ENCODE measurements at places on chromosomes 6 and 20.

DNA sequence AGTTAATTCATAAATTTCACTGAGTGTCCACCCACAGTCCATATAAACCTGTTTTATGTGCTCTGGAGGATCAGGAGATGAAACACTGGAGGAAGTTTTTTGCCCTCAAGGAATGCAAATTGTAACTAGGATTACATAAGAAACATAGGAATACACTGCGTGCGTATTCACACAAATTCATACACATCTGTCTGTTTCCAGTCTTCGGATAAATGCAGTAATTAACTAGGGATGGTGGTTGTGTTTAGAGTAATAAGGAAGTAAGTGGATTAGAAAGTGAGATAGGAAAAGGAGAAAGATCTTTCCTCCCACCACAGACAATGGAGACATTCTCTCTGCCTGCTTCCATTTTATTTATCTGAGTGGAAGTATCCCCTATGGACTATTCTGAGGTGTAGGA, 35.7 kb upstream of the POPDC3 start:
- DNase-seq = no peak

GRCh38 chr20:37907330-37907676, 4.4 kb downstream of the VSTM2L start:
- DNase-seq = no peak

- DNase-seq = peak; percentile 46
Observed at GRCh38 chr6:16129623-16130401, 926 bp downstream of the MYLIP start.

DNA sequence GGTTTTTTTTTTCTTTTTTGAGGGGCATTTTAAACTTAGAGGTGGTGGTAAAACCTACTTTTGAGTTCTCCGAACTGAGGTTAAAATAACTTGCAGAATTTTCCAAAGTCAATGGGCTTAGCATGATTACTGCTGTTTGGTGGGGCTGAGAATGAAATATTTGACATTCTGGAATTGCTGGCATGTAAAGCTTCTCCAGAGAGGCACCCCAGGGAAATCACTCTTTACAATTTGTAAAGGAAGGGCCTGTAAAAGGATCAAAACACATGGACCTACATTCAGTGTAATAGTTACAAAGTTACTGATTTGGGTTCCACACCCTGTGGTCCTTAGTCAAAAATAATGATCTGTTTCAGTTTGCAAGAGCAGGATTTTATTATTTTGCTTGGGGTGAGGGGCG, 5.5 kb downstream of the FAM217B start:
- no peak for DNase-seq

GRCh38 chr6:157265635-157266034, 57.7 kb downstream of the TMEM242 start:
- no peak for DNase-seq

DNA sequence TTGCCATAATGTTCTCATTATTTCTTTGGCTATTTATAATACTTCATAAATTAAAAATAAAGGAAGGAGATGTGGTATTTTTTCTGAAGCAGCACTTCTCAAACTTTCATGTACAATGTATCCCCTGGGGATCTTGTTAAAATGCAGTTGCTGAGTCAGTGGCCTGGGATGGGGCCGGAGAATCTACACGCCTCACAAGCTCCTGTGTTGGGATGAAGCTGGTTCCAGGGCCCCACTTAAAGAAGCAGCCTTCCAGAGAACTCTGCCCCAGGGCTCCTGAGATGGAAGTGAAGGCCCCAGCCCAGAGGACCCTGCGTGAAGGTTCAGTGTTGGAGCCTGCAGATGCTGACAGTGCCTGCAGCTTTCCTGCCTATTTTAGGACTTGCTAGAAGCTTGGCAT, 40.1 kb upstream of the SLC23A2 start:
- no peak for DNase-seq

DNA sequence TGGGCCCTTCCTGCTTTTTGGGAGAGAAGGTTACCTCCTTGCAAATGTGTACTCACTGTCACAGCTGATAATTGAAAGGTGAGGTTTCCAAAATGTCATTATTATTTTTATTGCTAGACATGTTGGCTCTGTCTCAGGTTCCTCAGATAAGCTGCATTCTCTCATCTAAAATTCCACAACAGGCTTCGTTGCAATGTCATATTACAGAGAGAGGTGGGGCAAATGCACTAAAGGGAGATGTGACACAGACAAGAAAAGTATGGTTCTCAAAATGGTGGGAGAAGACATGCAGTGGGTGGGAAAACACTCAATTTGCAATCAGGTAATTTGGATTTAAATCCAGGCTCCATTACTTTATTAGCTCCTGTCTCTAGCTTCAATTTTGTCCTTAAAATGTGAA, 256.4 kb upstream of the POU3F2 start:
- DNase-seq = no peak

DNA sequence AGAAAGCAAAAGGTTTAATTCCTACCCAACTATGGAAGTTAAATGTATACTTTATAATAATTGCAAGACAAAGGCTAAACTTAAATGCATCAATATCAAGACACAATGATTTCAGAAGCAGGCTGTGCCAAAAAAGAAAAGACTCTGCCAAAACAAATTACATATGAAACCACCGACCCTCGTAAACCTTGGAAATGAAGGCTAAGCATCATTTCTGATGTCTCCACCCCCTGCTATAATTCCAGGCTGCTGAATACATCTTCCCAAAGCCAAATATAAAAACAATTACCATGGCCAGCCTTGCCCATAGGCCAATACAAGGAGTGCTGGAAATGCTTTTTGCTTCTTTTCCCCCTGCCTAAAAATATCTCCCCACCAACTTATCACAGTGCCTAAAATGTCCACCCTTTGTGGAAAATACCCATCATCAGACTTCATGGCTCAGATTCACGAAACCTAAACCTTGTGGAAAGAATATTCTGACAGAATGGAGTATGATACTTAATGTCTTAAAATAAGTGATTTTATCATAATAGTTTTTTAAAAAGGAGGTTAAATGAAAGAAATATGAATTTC, 37.4 kb downstream of the RCAN2 start:
- no peak for DNase-seq

GRCh38 chr6:88922775-88923548, 40.5 kb downstream of the RNGTT start:
- no peak for DNase-seq

GRCh38 chr6:157982563-157983405, 1.1 kb downstream of the SYNJ2 start:
- DNase-seq = no peak

DNA sequence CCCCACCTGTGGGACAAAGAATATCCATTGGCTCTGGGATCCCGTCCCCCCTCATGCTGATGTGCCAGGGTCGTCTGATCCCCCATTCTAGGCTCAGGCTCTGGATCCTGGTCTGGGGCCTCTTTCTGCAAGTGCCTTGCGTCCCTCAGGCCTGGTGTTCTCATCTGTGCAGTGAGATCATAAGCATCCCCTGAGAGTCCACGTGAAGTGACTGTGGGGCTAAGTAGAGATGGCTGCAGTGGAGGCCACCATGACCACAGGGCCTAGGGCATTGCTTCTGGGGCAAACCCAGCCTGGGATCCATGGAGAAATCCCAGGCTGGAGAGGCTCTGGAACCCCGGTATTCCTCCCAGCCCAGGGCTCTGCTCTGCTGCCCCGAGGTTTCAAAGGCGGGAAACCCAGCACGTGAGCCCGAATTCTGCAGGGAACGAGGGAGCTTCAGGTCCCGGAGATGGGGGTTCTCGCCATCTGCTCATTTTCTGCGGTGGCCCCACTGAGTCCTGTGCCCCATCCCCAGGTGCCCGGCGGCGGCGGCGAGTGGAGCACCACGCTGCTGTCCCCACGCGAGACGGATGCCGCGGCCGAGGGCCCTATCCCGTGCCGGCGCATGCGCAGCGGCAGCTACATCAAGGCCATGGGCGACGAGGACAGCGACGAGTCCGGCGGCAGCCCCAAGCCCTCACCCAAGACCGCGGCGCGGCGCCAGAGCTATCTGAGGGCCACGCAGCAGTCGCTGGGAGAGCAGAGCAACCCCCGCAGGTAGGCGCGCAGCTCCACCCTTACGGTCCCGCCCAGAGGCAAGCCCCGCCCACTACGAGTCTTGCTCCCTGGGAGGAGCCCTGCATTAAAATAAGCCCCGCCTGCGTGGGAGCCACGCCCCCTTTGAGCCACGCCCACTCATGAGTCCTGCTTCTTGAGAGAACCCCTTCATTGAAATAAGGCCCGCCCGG, 105.5 kb upstream of the MYL9 start:
- DNase-seq = peak; percentile 83

GRCh38 chr20:34375977-34376430, 12.9 kb downstream of the ITCH start:
- DNase-seq = no peak

- no peak for DNase-seq
Observed at GRCh38 chr20:23074052-23074451, 12.1 kb downstream of the CD93 start.

GRCh38 chr6:18388271-18388670, 1.1 kb downstream of the RNF144B start:
- no peak for DNase-seq

DNA sequence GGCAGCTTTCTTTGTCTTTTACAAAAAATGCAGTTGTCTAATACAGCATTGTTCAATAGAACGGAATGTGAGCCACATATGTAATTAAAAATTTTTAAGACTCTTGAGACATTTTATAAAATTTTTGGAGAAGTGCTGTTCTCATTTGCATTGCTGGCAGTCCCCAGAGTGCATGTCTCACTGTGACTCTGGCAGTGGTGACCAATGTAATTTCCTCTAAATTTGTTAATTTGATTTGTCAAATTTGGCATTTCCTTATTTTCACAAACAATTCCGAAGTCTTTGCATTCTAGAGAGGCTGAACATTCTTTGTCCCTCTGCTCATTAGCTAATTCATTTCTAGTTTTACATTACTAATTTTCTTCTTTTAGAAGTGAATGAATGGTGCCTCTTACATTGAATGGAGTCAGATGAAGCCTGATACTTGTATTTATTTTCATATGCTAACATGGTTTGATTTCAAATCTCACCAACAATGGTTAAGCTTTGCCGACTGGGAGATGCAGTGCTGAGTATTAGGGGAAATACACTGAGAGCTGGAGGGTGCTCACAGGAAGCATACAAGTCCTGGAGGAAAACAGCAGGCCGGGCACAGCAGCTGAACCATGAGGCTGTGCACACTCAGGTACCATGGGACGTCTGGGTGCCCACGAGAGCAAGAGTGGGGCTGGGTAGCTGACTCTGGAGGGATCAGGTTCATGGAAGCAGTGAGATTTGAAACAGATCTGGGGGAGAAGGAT, 68.5 kb upstream of the ARMC2 start:
- peak; percentile 26 for DNase-seq

DNA sequence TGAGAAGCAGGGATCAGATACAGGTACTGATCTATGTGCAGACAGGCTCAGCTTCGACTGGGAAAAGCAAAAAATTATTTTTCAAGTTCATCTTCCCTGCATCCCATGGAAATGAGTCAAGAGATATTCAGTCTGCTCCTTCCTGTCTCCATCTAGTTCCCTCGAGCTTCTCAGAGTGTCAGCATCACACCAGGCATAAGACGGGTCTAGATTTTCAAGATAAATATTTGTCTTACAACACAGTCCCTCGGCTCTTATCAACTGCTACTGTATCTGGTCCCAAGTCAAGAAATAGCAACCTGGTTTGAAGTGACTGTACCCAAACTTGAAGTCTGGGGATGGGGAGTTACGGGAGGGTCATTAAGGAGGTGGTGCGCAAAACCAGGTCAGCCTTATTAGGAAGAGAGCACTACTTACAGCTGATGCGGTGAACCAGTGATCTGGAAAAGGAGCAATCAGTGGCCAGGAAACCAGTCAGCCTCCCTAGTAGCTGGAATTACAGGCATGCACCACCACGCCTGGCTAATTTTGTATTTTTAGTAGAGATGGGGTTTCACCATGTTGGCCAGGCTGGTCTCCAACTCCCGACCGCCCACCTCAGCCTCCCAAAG, 29.7 kb downstream of the ZMYND8 start:
- DNase-seq = no peak

DNA sequence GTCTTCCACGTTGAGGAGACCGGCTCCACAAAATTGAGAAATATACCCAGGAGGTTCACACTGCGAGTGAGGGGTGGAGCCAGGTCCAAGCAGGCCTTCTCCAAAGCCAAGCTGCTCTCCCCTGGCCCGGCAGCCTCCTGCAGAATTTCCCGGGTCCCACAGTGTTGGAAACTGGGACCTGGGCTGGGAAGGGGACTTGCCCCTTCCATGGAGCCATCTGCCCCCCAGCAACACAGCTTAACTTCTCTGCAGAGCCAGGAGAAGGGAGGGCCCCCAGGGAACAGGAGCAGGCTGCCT, 35.4 kb downstream of the MDFI start:
- DNase-seq = no peak

- no peak for DNase-seq
Observed at GRCh38 chr6:12334526-12335130, 44.5 kb downstream of the EDN1 start.

DNA sequence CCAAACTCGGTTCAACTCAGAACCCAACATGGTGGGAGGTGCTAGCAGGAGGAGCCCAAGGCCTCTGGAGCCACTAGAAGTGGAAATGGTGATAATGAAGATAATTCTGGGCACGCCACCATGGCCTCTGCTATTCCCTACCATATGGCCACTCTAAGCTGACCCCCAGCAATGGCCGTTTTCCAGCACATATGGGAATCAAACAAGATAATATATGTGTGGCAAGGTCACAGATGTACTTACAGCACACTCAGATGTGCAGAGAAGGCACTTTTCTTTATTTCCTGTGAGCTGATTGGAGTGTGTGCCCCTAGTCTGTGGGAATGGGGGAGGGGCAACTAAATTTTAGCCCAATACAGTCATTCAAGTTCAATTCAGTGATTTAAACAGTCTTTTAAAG, 153.4 kb upstream of the LRFN2 start:
- DNase-seq = no peak

- DNase-seq = no peak
Observed at GRCh38 chr6:125363039-125363823, 61.5 kb upstream of the HDDC2 start.

DNA sequence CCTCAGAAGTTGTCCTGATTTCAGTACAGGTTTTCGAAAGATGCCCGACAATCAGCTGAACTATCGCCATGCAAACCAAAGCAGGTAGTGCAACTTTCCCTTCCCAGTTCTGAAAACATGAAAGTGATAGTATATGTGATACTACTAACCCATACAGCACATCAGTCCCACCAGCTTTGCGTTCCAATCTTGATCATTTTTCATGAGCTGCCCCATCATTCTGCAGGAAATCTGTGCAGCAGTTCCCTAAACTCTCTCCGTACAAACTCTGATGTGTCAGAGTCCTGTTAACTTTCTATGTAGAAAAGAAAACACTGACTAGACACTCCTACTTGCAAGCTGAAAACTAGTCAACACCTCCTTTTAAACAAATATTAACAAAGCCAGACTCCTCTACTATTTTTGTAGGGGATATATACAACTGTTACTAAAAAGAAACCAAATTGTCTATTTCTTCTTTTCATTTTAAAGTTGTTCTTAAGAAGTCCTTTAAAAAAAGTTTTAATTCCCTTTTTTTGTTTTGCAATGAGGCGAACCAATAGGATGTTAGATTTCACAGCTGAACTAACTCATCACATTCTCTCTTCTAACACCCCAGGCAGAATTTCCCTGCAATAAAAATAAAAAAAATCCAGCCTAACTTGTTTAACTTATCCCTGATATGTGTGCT, 99.6 kb upstream of the DST start:
- DNase-seq = no peak

GRCh38 chr20:3071610-3072529, at the start of gene OXT:
Gene OXT, plus strand, starts transcription at chr20:3071620. Its CDS starts 36 bp downstream, at chr20:3071656.
- DNase-seq = peak; percentile 68
